ENCODE measurements at places on chromosomes 4 and X. TPM values are rescaled to one million over a fixed set of nuclear protein-coding genes. Genes with fewer than 3 reads are reported as not detected.

KIAA1210 gene
- total RNA-seq, result not detected

SOX3 gene
- total RNA-seq, result not detected

RNF128 gene
- total RNA-seq, result not detected

TMPRSS11E gene
- total RNA-seq, result not detected

PAGE3 gene
- not detected for total RNA-seq

G3BP2 gene
- total RNA-seq, result 138 TPM

TCEAL7 gene
- total RNA-seq, result 13.4 TPM

SPANXA1 gene
- total RNA-seq, result not detected

STATH gene
- not detected for total RNA-seq

FRG2 gene
- not detected for total RNA-seq

DNA sequence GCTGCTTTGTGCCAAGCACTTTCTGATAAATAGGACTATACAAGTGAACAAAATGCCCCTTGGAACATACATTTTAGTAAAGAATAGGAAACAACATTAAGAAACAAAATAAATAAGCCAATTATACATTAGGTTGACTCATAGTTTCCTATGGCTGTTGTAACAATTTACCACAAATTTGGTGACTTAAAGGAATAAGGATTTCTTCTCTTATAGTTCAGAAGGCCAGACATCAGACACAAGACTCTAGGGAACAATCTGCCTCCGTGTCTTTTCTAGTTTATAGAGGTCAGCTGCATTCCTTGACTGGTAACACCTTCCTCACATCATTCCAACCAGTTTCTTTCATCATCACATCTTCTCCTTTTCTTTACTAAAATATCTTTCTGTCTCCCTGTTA lies 235.9 kb upstream of the PCDH18 start:
- no peak for DNase-seq
- no peak overlapping the region for H3K27ac ChIP-seq
- H3K36me3 ChIP-seq, result peaks cover 2% of the 10 kb centered on the region

DNA sequence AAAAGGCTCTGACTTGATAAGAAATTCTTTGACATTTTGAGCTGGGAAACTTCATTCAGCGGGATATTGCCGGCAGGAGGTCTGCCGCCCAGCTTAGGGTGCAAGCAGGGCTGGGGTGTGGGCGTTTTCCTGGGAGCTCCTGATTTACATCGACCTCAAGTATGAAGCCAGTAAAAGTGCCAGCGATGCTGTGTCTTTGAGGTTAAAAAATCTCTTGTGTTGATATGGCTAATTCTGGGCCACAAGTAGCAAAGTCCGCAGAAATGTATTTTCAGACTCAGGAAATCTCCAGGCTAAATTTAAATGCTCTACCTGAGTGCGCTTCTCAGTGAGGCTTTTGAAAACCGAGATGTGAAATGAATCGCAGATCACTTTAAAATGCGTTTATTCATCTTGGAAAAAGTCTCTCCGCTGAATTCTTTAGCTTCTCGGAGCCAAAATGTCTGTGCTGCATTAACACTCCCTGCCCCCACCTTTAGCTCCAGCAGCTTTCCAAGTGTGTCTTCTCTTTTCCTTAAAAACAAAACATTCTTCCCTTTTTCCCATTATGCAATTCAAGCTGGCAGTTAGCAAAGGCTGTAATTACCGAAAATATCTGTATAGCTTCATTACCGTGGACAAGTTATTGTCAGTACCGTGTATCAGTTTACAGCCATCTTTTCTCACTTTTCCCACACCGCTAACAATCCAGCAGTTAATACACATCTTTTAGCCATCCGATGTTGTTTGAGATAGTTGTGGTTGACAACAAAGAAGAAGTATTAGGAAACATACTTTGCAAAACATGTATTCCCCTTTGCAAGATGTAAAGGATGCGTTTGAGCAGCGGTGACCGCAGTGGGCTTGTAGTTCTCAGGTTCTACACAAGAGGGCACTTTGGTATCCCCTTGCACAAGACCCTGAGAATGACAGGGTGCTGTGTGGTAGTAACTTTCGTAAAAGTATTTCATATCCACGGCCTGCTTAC lies 136.0 kb upstream of the STX18 start:
- peaks cover 28% of the 10 kb centered on the region for H3K27me3 ChIP-seq
- H3K4me3 ChIP-seq, result no peak overlapping the region
- no peak overlapping the region for H3K27ac ChIP-seq
- no peak for DNase-seq
- H3K36me3 ChIP-seq, result no peaks in the 10 kb centered on the region

DNA sequence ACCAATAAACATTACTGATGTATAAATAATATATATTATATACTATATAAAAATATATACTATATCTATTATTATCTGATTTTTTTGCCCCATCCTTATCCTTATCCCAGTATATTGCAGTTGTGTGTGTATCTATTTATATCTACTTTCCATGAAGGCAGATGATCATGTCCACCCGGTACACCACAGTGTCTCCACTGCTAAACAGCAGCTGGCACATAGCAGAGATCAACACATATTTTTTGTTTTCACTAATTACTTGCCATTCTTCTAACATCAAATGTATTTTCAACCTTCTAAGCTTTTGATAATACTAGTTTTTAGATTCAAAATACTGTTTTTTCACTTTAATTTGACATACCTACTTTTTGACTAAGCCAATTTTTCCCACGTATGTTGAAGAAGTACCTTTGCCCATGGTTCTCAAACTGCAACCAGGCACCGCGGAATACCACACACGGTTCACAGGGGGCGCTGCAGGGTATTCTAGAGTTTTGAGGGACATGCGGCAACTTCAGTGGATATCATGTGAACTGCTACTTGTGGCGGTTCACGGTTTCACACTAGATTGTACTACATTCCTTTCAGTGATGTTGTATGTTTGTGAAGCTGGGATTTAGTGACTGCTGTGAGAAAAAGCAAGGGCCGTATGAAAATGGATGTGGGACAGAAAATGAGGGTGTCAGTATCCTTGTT lies 182.5 kb upstream of the NPY2R start:
- H3K27me3 ChIP-seq, result peaks cover 4% of the 10 kb centered on the region
- no peak for DNase-seq
- H3K4me3 ChIP-seq, result no peak overlapping the region

- peaks cover 15% of the 10 kb centered on the region for H3K4me1 ChIP-seq
- no peak for DNase-seq
- H3K36me3 ChIP-seq, result no peaks in the 10 kb centered on the region
- H3K4me3 ChIP-seq, result no peak overlapping the region
- no peaks in the 10 kb centered on the region for H3K27me3 ChIP-seq
- H3K27ac ChIP-seq, result peak overlapping the region; percentile 77
Observed at GRCh38 chrX:14673236-14673635, 143.9 kb downstream of the GLRA2 start.

DNA sequence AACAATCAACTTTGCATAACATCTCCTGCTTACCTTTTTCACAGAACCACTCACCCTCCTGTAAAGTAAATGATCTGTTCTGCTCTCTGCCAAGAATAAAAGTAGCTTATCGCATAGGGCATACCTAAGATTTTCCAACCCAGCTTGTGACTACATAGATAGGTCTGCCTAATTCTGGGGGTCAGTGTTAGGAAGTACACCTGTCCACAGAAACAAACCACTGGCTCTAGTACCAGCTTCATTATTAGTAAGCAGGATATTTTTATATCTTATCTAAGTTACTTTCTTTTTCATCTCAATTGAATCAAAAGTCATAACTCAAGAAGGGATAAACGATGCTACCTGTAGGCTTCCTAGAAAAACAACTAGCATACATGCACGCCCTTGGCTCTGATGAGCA lies 23.8 kb downstream of the CXCL1 start:
- peak overlapping the region; percentile 72 for H3K27ac ChIP-seq
- DNase-seq, result no peak
- peaks cover 78% of the 10 kb centered on the region for H3K4me1 ChIP-seq
- H3K4me3 ChIP-seq, result no peak overlapping the region

GRCh38 chr4:153618833-153619232 lies 65.2 kb upstream of the TLR2 start:
- H3K36me3 ChIP-seq, result peaks cover 19% of the 10 kb centered on the region
- no peaks in the 10 kb centered on the region for H3K27me3 ChIP-seq
- H3K4me3 ChIP-seq, result no peak overlapping the region
- H3K27ac ChIP-seq, result no peak overlapping the region
- DNase-seq, result no peak

- peaks cover 57% of the 10 kb centered on the region for H3K4me1 ChIP-seq
- no peaks in the 10 kb centered on the region for H3K27me3 ChIP-seq
- no peaks in the 10 kb centered on the region for H3K36me3 ChIP-seq
- H3K27ac ChIP-seq, result peak overlapping the region; percentile 87
- DNase-seq, result no peak
- H3K4me3 ChIP-seq, result peak overlapping the region; percentile 44
Observed at GRCh38 chrX:46953597-46953996, 41.4 kb downstream of the JADE3 start.

DNA sequence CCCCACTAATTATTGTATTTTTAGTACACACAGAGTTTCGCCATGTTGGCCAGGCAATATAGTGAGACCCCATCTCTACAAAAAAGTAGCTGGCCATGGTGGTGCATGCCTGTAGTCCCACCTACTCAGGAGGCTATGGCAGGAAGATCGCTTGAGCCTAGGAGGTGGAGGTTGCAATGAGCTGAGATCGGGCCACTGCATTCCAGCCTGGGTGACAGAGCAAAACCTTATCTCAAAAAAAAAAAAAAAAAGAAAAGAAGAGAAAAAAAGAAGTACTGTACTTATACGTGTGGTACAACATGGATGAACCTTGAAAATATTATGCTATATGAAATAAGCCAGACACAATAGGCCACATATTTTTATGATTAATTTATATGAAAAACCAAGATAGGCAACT lies 9.9 kb upstream of the WDR45 start:
- H3K4me1 ChIP-seq, result no peaks in the 10 kb centered on the region
- no peak for DNase-seq
- no peak overlapping the region for H3K27ac ChIP-seq
- no peak overlapping the region for H3K4me3 ChIP-seq

GRCh38 chr4:114250439-114250891 lies 271.0 kb upstream of the ARSJ start:
- H3K27me3 ChIP-seq, result no peaks in the 10 kb centered on the region
- H3K4me3 ChIP-seq, result peak overlapping the region; percentile 45
- H3K27ac ChIP-seq, result peak overlapping the region; percentile 81
- DNase-seq, result no peak

- no peak overlapping the region for H3K4me3 ChIP-seq
- no peaks in the 10 kb centered on the region for H3K4me1 ChIP-seq
- no peaks in the 10 kb centered on the region for H3K27me3 ChIP-seq
- H3K27ac ChIP-seq, result no peak overlapping the region
Observed at GRCh38 chrX:24805201-24805600, 111.5 kb downstream of the POLA1 start.

GRCh38 chrX:49884290-49884862 lies 5.1 kb downstream of the USP27X start:
- no peak overlapping the region for H3K4me3 ChIP-seq
- peaks cover 6% of the 10 kb centered on the region for H3K4me1 ChIP-seq
- H3K27ac ChIP-seq, result no peak overlapping the region
- no peaks in the 10 kb centered on the region for H3K27me3 ChIP-seq
- no peak for DNase-seq

- no peaks in the 10 kb centered on the region for H3K4me1 ChIP-seq
- H3K27ac ChIP-seq, result no peak overlapping the region
- no peak overlapping the region for H3K4me3 ChIP-seq
- H3K36me3 ChIP-seq, result no peaks in the 10 kb centered on the region
- DNase-seq, result no peak
Observed at GRCh38 chrX:25872786-25873185, 265.4 kb upstream of the MAGEB18 start.

- H3K4me1 ChIP-seq, result peaks cover 14% of the 10 kb centered on the region
- peaks cover 57% of the 10 kb centered on the region for H3K27me3 ChIP-seq
- no peak overlapping the region for H3K4me3 ChIP-seq
- no peaks in the 10 kb centered on the region for H3K36me3 ChIP-seq
Observed at GRCh38 chr4:154489558-154490233, 1.9 kb downstream of the DCHS2 start.

- H3K27ac ChIP-seq, result no peak overlapping the region
- H3K4me1 ChIP-seq, result peaks cover 10% of the 10 kb centered on the region
- DNase-seq, result no peak
- H3K27me3 ChIP-seq, result no peaks in the 10 kb centered on the region
- H3K4me3 ChIP-seq, result no peak overlapping the region
Observed at GRCh38 chr4:16264798-16265197, 38.5 kb upstream of the TAPT1 start.

DNA sequence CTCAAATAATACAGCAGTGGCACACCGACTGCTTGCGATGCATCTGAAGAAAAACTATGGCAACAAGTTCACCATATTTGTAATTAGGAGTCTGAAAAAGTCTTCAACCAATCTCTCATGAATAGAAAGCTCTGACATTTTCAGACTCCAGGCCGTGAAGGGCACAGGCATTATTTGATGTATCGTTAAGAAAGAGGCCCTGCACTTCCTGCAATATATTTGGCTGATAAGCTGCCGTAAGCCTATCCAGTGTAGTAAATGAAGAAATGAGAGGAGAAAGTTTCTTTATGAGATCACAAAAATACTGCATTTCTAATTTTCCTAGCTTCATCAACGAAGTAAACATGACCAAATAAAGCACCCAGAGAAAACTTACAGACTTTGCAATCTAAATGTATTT lies 613.8 kb upstream of the TECRL start:
- no peak overlapping the region for H3K27ac ChIP-seq
- no peak overlapping the region for H3K4me3 ChIP-seq
- no peaks in the 10 kb centered on the region for H3K36me3 ChIP-seq
- no peak for DNase-seq
- H3K27me3 ChIP-seq, result no peaks in the 10 kb centered on the region
- peaks cover 4% of the 10 kb centered on the region for H3K4me1 ChIP-seq

GRCh38 chrX:15350329-15350996 lies 15.1 kb upstream of the PIGA start:
- peaks cover 11% of the 10 kb centered on the region for H3K27me3 ChIP-seq
- no peak overlapping the region for H3K27ac ChIP-seq
- no peaks in the 10 kb centered on the region for H3K4me1 ChIP-seq

DNA sequence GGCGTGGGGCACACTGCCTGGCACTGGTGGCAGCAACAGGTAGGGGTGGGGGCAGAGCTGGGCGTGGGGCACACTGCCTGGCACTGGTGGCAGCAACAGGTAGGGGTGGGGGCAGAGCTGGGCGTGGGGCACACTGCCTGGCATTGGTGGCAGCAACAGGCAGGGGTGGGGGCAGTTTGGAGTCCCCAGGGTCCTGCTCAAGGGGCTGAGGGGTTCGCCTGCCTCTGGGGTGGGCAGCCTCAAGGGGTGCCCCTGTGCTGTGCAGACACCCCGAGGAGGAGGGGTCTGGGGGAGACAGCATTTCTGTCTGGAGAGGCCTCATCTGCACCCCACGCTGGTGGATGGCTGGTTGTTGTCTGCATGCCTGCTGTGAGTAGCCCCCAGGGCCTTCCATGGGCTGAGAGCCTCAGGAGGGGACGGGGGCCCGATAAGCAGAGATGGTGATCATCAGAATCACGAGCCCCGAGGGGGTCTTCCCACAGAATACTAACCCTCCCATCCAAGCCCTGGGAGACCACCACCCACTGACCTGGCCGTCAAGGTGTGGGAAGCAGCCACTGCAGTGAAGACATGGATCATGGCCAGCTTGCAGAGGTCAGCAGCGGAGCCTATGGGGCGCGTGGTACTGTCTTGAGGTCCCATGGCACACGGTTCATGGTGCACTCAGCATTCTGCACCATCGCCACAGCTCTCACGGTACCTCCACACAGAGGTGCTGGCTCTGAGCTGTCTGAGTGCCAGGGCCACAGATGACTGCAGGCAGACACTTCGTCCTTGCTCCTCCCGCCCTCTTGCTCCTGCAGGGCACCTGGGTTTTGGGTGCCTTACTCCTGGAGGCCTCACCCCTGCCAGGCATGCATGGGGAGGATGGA lies 21.5 kb downstream of the NAT8L start:
- DNase-seq, result peak; percentile 73
- no peaks in the 10 kb centered on the region for H3K36me3 ChIP-seq
- no peaks in the 10 kb centered on the region for H3K4me1 ChIP-seq
- H3K4me3 ChIP-seq, result no peak overlapping the region

GRCh38 chr4:84482564-84483563 lies 16.2 kb downstream of the NKX6-1 start:
- no peaks in the 10 kb centered on the region for H3K36me3 ChIP-seq
- H3K27me3 ChIP-seq, result peaks cover 65% of the 10 kb centered on the region
- H3K27ac ChIP-seq, result no peak overlapping the region
- no peak for DNase-seq
- H3K4me3 ChIP-seq, result no peak overlapping the region
